ENCODE measurements at places on chromosomes 3 and 15.
A peak's percentile ranks its signal among the peaks of the same experiment; 100 is the strongest.

GRCh38 chr3:10783360-10784351 is 32.4 kb upstream of the SLC6A11 start:
- DNase-seq, result no peak

DNA sequence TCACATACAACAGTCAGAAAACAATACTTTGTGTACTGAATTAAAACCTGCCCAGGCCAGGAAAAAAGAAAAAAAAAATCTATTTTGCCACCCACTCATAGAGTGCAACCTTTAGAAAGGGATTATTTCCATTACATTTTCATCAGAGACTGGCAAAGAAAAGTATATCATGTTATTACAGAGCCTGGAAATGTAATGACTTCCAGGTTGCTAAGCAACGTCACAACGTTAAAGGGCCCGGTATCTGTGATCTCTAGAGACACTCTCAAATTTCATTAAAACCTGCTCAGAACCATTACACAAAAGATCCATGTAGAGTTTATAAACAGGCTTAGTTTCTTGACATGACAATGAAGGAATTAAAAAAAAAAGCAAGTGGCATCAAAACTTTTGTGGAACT is 170.5 kb downstream of the CTNNB1 start:
- DNase-seq, result no peak

- DNase-seq, result peak; percentile 3
These were observed 7.7 kb upstream of the OSBPL11 start for GRCh38 chr3:125602752-125603649.

GRCh38 chr15:83904107-83905040 is 250.5 kb downstream of the ADAMTSL3 start:
- DNase-seq, result no peak

DNA sequence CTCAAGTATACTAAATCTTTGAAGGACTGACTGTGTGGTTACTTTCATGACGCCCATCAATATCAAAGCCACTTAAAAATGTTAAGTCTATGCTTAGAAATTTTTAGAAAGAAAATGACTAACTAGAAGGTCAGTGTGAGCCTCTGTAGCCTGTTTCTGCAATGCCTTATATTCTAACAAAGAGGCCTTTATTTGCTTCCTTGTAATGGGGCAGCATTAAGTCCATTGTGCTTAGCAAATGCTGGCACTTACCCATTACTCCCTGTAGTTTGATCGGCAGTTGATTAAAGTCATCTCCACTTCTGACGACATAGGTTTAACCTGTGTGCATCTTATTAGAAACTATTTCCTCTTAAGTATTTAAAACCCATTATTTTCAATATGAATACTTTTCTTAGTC is 91.6 kb upstream of the FAM98B start:
- no peak for DNase-seq

DNA sequence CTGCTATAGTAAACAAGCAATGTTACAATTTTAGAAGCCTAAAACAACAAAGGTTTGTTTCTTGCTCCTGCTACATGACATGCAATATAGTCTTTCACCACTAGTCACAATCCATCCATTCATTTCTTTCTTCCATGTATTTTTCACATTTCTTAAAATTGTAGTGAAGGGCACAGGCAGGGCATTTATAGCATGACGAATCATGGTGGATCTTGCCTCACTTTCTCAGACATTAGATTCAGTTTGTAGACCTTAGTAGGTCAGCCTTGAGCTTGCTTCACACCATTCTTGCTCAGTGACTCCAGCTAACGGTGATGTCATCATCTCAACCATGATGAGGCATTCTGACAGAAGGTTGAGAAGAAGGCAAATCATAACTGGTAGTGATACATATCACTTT is 546.8 kb downstream of the TBL1XR1 start:
- no peak for DNase-seq

DNA sequence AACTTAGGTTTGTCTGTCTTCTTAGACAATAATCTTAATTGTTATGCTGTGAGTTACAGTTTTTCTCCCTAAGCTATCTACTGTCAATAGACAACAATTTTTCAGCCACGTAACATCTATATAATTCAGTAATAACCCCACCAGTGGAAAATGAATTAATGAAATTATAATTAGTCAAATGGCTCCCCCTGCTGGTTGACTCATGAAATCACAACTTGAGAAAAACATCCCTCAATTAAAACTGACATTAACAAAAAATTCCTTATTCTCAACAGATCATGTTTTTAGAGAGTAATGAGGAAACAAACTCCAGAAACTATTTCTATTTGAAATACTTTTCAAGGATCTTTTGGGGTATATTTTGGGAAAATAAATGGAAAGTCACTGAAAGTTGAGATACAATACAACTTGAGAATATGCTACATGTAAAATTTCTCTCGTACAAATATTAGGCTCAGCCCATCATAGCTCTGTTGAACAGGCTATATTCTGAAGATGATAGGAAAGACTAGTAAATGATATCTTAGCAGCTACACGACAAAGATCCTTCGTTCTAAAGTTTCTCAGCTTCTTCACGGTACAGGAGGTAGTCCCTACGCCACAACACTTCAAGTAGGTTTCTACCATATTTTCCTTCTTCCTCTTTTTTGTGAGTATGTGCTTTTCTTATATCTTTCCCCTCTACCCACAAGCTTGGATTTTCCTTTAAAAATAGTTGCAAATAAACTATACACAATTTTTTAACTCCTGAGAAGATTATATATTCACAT is 20.7 kb downstream of the PPP1R2 start:
- no peak for DNase-seq

DNA sequence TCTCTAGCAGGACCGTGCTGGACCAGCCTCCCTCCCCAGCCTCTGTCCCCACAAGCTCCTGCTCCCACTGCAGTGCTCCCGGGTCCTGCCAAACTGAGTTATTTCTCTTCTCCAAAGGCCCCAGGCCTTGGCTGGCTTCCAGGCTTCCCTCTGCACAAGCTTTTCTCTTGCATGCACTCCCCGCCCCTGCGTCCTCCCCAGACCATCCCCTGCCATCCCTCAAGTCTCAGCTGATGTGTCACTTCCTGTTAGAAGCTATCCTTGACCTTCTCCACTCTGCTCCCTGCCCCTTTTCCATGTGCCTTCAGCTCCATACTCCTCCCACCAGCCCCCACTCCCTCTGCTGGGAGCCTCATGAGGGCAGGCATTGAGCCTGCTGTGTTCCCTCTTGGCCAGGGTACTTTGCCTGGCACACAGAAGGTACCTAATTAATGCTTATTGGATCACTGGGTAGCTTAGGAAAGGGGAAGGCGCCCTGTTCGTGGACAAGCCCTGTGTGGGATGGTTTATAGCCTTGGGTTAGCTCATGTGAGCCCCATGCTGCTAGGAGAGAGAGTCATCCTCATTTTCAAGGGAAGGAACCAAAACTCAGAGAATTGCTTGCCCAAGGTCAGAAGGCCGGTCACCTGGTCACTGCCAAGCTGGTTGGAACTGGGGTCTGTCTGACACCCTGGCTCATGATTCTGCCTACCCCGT is 56.4 kb downstream of the FEM1B start:
- no peak for DNase-seq

GRCh38 chr3:8724108-8724752 is 9.4 kb upstream of the CAV3 start:
- DNase-seq, result no peak

- no peak for DNase-seq
These were observed 18.2 kb upstream of the AMOTL2 start for GRCh38 chr3:134392336-134392983.

GRCh38 chr3:178295292-178295912 is 240.8 kb upstream of the KCNMB2 start:
- DNase-seq, result no peak

DNA sequence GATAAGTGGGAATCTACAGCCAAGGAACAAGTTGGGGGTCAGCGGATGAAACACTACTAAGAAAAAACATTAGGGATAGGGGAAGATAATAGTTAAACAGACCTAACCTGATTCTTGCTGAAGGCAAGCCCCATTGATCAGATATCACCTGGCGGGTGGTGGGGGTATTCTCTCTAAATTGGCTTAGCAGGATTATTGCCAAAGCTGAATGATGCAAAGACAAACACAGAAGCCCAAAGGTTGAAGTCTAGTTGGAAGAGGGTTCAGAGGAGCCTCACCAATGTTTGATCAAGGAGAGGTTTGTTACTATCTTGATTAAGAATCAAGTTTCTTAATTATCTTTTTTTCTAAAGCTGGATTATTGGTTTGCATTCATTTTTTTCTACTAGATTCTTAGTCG is 371.9 kb upstream of the CNTN4 start:
- no peak for DNase-seq

DNA sequence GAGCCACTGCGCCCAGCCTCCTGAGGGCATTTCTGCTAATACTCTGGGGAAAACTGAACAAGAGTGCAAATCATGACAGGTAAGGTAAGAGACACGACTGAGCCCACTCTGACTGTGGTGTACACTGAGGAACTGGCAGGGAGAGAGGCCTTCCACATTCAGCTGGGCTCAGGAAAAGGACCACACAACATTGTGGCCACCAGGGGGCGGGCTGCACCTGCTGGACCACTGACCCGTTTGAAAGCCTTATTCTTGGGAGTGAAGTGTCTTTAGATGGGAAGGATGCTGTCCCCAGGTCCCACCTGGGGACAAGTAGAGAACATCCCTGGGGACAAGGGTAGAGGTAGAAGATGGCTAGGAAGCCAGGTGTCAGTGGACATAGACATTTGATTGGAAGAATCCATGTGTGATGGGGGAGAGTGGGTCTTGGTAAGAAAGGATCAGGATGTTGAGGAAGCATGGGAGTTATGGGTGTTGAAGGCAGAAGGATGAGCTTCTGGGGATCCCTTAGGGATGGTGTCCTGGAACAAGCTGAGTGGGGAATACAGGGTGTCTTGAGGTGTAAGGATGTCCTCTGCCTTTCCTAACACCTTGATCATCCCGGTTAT is 6.2 kb upstream of the CTDSPL start:
- DNase-seq, result peak; percentile 30

DNA sequence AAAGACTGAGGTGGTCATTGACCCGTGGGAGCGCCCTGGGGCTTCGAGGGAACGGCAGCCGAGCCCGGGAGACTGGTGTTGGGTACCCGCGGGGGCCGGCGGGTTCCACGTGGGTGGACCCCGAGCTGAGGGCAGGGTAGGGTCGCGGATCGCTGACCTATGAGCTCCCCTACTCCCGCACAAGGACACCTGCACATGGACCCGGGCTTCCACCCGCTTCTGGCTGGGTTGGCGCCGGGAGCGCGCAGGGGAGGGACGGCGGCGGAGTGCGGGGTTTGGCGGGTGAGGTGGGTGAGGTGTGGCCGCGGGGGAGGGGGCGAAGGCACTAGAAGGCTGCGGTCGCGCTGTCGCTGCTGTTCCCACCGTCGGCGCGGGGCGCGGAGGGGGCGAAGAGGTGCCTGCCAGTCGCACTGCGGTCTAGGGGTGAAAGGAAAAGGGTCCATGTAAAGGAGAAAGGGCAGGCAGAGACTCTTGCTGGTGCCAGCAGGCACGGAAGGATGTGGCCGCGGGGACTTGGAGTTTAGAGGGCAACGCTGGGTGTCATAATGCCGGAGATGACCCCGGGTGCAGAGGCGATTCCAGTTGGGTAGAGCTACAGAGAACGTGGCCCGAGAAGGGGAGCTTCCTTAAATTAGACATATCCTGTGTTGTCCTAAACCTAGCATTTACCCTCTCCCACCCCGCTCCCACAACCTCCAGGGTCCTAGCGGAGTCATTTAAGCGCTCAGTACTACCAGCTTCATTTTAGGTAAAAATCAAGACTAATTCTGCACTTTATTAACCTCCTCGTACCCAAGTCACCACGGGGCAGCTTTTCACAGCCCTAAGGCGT is 245.9 kb upstream of the TOPAZ1 start:
- no peak for DNase-seq

GRCh38 chr3:147574621-147575020 is 165.5 kb downstream of the ZIC1 start:
- DNase-seq, result no peak

GRCh38 chr3:133910422-133910821 is 14.7 kb upstream of the RAB6B start:
- DNase-seq, result no peak

DNA sequence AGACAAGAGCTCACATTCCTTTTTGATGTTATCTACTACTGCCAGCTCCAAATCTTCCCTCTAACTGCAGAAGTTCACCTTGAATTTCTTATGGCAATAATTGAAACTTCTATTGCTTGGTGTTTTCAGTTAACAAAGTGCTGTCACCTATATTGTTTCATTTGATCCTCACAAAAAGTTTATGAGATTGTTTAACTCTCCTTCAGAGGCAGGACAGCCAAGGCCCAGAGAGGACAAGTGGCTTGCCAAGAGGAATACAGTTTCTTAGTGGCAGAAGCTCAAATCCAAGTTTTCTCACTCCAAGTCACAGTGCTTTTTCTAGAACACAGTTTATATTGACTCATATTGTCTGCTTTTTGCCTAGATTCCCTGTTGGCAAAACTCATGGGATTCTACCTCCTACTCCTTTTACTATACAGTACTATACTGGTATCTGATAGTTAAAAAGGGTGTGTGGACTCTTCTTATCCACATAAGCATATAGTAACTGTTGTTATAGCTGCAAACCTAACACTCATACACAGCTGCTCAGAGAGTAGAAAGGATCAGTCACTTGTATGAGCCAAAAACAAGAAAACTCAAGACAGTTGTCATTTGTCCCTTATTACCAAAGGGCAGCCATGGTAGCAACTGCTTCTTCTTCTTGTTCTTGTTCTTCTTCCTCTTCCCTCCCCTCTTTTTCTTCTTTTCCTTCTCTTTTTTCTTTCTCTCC is 15.9 kb downstream of the TM4SF4 start:
- no peak for DNase-seq

- no peak for DNase-seq
These were observed 166.7 kb upstream of the BCL6 start for GRCh38 chr3:187912007-187912406.

DNA sequence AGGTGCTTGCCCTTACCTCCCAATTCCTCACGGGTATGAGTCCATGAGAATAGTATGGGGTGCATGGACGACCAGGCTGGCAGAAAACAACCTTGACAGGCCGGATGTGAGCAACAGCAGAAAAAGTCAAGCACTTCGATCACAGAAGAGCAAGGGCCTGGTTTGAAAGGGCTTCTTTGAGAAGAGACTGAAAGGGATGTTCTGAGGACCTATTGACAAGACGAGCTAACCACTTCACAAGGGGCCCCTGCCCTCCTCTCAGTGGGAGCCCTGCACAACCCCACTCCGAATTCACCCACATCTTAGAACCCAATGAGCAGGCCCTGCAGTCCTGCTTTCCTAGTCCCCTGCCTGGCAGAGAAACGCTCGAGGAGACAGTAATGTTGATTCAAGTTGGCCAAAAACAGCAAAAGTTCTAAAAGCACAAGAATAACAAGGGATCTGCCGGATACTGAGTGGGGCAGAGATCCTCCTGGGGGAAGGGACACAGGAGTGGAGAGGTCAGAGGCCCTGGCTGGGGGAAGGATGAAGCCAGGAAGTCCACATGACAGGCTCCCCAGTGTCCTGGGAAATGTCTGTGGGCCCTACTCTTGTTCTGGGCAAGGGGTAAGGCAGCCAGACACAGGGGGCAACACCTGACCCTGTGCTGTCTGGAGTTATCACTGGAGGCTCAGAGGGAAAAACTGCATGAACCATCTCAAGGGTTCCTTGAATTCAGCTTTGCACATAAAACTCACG is 14.8 kb upstream of the CX3CR1 start:
- DNase-seq, result no peak

GRCh38 chr15:74709011-74709410 is 13.2 kb upstream of the EDC3 start:
- no peak for DNase-seq
